ENCODE measurements at places on chromosomes 3 and 15.

DNA sequence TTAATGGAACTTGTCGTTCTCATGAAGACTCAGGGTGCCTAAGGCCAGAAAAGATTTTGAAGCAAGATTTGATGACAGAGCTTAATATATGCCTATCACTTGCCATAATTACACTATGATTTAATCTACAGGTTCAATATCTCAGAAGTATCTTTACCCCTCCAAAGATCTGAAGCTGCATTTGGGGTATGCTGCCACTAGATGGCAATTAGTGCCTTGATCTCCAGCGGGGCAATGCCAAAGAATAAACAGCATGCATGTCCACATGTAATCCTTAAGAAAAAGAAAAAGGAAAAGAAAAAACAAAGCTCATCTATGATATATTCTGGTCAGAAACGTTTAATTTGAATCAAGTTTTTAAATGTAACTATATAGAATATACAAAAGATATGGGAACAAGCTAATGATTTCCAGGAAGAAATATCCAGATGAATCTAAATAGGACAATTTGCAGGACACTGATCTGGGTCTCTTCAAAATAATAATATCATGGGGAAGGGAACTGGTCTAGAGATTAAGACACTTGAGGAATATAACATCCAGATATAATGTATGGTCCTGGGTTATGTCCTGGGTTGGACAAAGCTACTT is 55.0 kb upstream of the SOX14 start:
- no peak for DNase-seq

- peak; percentile 83 for DNase-seq
Observed at GRCh38 chr3:49689046-49689907, at the start of the genes MST1 and RNF123. TSS of gene MST1 (minus strand) at chr3:49689474. CDS start at chr3:49688691, 783 bp downstream. TSS of gene RNF123 (plus strand) at chr3:49689557. CDS start at chr3:49691166, 1,609 bp downstream.

- no peak for DNase-seq
Observed at GRCh38 chr3:127569160-127569559, 21.4 kb downstream of the TPRA1 start.

- DNase-seq: no peak
Observed at GRCh38 chr15:101648356-101648755, 3.8 kb downstream of the TM2D3 start.

DNA sequence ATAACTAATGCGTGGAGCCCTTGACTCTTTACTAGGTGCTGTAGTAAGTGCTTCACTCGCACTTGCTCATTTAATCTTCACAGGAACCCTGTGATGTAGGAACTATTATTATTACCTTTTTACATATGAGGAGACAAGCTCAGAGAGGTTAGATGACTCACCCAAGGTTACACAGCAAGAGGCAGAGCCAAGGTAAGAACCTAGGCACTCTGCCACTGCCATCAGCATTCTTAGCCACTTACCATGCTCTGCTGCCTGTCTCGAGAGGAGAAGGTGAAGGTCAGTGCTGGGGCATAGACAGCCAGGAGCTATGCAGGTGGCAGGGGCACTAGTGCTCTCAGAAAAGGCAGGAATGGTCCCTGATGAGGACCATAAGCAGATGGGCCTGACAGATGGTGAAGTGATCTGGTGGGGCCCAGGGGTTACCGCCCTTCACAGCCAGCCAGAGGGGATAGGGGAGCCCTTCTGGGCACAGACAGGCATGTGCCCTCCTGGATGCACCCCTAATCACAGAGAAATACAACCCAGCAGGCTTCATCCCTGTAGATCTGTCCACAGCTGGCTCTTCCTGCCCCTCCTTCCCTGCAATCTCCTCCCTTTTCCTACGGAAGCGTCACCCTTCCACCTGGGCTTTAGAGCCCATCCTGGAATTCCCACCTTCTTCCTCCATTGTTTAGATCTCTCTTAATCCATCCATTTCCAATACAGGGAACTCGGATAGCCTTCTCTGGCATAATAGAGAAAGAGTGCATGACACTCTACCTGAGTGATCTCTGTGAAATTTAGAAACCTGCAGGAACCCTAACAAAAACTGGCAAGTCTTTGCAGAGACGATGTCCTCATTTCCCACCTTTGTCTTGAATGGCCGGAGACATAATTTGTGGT is 26.9 kb downstream of the ABTB1 start:
- DNase-seq: no peak

DNA sequence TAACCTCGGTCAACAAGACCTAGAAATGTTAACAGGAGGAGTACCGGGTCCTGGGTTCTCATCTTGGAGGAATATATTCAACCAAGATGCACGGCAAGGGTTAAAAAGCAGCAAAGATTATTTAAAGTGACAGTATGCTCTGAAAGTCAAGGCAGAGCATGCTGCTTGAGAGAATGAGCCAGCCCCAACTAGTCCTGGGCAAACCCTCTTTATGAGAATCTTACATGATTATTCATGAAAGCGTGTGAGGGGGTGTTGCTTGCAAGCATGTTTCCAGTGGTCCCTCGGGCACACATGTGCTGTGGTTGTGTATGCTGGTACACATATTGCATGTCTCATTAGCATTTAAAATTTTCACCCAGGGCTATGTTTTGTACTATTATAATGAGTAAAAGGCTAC is 1445.6 kb downstream of the SI start:
- DNase-seq: no peak

DNA sequence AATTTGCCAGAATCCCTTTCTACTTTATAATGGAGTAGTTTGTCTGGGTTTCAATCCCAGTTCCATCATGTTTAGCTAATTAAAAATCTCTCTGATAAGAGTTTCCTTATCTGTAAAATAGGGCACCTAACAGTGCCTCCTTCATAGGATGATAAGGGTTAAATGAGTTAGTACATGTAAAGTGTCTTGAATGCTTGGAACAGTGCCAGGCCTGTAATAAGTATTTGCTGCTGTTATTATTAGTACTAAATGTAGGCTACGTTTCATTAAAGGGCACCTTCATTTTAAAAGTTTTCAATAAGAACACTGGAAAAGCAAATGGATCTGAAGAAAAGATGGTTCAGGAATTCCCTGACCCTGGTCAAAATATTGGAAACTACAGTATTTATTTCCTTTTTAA is 11.8 kb upstream of the SLC2A2 start:
- DNase-seq: no peak

DNA sequence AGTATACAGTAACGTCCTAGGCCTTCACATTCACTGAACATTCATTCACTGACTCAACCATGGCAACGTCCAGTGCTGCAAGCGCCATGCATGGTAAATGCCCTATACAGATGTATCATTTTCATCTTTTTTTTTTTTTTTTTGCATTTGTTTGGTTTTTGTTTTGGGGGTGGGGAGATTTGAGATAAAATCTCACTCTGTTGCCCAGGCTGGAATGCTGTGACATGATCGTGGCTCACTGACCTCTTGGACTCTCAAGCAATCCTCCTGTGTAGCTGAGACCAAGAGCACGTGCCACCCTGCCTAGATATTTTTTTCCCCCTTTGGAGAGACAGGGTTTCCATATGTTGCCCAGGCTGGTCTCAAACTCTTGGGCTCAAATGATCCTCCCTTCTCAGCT is 37.4 kb downstream of the SUSD5 start:
- DNase-seq: no peak

- no peak for DNase-seq
Observed at GRCh38 chr3:21715662-21716061, 35.3 kb downstream of the ZNF385D start.

DNA sequence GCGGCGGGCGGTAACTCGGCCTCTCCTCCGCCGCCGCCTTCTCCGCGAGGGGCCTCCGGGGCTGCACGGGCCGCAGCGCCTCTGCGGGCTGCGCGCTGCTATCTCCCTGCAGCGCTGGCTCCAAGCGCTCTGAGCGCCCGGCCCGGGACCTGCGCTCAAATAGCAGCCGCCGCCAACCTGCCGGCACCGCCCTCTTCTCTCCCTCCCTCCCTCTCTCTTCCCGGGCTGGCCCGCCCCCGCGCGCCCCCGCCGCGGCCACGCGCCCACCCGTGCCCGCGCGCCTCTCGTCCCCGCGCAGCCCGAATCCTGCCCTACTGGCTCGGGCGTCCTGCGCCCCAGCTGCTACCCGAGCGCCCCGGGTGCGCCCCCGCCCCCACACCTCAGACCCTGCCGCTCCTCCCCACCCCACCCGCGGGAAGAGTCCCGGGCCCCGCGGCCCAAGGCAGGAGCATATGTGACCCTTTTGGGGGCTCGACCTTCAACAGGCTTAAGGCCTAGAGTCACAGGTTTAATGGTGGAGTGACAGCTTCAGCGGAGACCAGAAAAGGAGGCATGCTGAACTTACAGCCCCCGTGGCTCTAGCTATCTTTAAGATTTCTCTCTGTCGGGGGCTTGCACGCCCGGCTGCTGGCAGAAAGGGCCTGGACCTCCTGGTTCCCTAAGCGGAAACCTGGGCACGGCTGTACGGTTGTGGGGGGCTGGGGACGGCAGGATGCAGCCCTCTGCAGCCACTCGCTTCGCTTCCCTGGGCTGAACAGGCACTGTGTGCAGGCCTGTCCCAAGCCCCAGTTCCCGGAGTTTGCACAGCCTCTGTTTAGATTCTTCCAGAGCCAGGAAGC is at the start of gene CACNA2D2:
Gene CACNA2D2, minus strand, starts transcription at position 131 of the 839 bp plus-strand sequence. CDS start 211 bp downstream, outside the sequence.
- DNase-seq: peak; percentile 33

GRCh38 chr15:60710656-60711055 is 231.7 kb upstream of the ICE2 start:
- no peak for DNase-seq

GRCh38 chr3:32880225-32880624 is 62.4 kb downstream of the TRIM71 start:
- DNase-seq: no peak

- no peak for DNase-seq
Observed at GRCh38 chr15:98729446-98730042, 81.2 kb downstream of the IGF1R start.

- no peak for DNase-seq
Observed at GRCh38 chr3:111621535-111621934, 26.4 kb upstream of the ZBED2 start.

- no peak for DNase-seq
Observed at GRCh38 chr3:24451461-24452099, 43.1 kb downstream of the THRB start.

DNA sequence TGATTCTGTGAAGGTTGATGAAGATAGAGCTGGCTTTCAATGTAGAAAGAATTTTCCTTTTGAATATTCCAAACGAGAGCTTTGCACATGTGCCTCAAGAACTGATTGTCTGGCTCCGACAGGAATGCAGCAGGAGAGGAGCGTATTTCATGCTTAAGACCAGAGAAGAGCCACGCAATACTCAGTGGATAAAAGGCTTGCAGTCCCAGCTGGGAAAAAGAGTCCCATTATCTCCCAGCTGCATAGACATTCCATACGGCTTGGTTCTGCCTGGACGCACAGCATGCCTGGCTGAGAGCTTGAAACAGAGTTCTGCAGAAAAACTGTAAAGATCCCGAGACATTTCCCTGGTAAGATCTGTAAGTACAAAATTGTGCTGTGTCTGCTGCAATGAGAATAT is at the start of gene CNTN6:
Gene CNTN6, plus strand, starts transcription at position 254 of the 400 bp plus-strand sequence. CDS start 54,985 bp downstream, outside the sequence.
- no peak for DNase-seq

DNA sequence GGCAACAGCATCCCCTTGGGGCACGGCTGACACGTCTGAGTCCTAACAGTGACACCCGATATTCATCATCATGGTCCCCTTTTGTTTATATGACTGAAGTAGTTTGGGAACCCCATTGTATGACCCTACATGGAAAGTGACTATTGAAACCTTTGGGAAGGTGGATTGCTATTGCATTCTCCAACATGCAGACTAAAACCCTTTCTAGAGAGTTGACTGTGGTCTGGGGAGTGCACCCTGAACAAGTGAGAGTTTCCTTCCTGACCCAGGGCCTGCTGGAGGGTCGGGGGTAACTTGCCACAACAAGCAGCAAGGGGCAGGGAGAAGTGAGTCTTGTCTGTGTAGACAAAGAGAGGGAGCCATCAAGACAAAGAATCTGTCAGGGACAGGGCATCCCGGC is 54.4 kb downstream of the ISG20 start:
- no peak for DNase-seq

DNA sequence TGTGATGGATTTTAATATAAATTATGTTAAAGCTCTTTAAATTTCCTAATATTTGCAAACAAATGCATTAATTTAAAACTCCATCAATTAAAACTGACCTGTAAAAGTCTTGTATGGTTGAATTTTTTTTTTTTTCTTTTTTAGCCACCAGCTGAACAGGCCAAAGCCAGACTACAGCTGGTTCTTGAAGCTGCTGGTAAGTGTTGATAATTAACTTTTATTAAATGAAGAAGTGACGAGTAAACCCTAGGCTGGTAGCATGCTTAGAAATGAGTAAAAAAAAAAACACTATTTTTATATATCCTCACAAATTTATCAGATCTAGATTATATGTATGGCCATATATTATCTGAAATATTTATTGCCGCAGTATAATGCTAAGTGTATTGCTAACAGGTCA is 216.3 kb upstream of the MLF1 start:
- DNase-seq: no peak

GRCh38 chr3:197062446-197062845 is 32.8 kb upstream of the MELTF start:
- DNase-seq: no peak

DNA sequence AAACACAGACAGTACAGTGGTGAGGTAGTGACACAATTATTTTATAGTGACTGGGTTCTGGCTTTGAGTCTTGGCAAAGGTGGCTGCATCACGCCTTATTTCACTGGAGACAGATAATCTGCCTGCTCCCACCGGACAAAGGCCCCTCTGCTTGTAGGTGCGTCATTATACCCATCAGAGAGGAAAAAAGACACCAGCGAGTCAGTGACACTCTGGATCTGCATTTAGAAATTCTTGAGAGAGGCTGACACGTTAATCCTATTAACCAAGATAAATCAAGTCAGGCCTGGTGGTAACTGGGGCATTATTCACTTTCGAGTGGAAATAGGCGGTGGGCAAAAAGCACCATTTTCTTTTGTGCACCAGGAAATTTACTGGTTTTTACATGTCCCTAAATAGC is 76.2 kb downstream of the NR2F2 start:
- DNase-seq: no peak

DNA sequence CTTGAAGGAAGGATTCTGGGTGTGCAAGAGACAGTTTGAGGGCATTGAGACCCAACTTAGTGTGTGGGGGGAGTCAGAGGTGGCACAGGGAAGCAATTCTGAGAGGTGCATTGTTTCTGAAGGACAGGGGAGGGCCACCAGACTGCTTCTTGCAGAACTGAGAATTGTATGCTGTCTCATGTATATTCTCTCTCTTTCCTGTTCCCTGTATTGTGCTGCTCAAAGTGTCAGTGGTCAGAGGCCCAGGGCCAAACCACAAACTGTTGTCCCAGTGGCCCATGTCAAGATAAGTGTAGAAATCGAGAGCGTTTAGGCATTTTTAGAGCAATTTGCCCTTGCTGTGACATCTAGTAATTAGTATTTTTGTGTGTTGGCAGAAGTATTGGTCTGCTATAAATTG is 567.1 kb downstream of the EDEM1 start:
- DNase-seq: no peak

DNA sequence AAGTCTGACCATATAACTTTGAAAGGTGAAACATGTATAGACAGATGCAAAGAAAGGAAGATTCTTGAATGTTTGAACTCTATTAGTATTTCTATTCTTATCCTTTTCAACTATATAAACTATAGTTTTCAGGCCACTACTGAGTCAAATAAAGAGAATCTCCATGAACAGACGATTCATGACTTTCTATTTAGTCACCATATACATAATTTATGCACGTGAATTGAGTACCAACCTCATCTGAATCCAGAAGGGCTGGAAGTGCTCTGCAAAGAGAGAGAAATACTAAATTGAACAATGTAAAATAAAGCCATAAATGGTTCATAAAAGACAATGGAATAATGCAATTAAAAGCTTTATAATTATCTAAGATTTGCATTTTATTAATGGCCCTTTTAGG is 9.5 kb upstream of the VPS39 start:
- DNase-seq: no peak
